AG04450 (cell line): ENCODE measurements at places on chromosomes 6 and 20. TPM values are rescaled to one million over a fixed set of nuclear protein-coding genes. Genes with fewer than 3 reads are reported as not detected.

- no peak for DNase-seq
Measured at GRCh38 chr6:56263596-56264315, 16.4 kb upstream of the COL21A1 start.

DNA sequence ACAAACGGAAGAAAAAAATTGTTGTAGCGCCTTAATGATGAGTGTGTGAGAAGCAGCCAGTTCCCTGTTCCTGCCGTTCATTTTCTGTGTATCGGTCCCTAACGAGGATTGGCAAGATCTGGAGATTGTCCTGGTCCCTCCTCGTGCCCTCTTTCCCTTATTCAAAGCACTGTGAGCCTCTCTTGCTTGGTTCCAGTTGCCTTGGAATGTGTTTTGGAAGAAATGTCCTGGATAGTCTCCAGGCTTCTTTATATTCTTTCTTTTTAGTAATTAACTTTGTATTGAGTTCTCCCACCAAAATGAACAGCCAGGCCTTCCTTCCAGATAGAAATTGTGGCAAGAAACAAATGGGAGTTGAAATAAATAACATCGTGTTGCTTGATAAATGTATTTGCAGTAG lies 348.3 kb downstream of the CDH26 start:
- DNase-seq, result no peak

GRCh38 chr20:31606804-31607639 lies 1.9 kb downstream of the ID1 start:
- DNase-seq, result no peak

DNA sequence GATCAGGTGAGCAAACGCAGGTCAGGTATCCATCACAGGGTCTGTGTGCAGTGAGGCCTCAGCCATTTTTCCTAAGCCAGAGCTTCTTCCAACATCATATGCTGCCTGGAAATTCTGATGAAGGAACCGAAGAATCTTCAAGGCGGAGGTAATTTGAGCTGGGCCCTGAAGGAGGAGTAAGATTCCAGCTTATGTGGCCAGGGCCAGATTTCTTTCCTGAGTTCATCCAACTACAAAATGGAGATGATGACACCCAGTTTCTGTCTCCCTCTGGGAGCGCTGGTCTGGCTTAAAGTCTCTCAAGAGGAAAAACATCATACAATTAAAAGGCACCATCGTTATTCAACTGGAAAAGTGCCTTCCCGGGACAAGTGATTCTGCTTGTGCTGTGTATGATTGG lies 6.9 kb upstream of the MANBAL start:
- DNase-seq, result no peak

Gene PEX6
- 6.8 and 7.4 TPM in 2 replicates for polyA plus RNA-seq

Gene SAMD3
- 2.1 and 2.4 TPM in 2 replicates for polyA plus RNA-seq

Gene TCP1
- polyA plus RNA-seq, result 132 and 182 TPM in 2 replicates

- no peak for DNase-seq
Measured at GRCh38 chr20:11013801-11014200, 340.0 kb upstream of the JAG1 start.

Gene CRIP3
- not detected in 2 replicates for polyA plus RNA-seq

- no peak for DNase-seq
Measured at GRCh38 chr20:21076073-21076472, 30.1 kb downstream of the LINC00237 start.

GRCh38 chr6:113857556-113858479 lies 673 bp downstream of the MARCKS start:
- no peak for DNase-seq

Gene PDE10A
- 7.8 and 8.9 TPM in 2 replicates for polyA plus RNA-seq

DNA sequence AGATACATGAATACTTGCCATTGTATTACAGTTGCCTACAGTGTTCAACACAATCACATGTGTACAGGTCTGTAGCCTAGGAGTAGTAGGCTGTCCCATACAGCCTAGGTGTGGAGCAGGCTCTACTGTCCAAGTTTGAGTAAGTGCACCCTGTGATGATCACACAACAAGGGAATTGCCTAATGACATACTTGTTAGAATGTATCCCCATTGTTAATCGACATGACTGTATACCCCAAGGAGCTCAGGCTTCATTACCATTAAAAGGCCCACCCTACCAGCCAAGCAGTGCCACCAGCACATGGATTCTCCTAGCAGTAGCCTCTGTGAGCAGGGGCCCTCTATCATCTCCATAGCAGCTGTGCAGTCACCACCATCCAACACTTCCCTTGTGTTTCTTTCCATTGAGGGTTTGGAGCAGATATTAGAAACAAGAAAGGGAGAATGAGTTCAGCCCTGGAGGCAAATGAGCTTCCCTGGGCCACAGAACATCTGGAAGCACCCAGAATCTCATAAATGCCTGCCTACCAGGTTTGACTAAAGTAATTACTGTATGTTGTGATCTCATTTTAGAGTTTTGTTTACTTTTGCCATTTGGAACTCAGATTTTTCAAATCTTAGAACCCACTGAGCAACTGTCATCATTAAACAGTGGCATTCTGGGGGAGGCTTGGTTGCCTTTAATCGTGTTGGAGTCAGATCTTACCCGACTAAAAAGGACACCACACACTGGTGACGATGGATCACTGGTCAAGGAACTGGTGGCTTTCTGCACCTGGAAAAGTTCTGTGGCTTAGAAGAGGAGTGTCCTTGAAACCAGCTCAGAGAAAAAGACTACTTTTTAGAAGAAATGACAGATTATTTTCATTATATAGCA lies 104.9 kb downstream of the TULP4 start:
- DNase-seq, result no peak

Gene FITM2
- polyA plus RNA-seq, result 4.1 and 4.4 TPM in 2 replicates
